Renal cortical epithelial cell (primary cell): ENCODE measurements at places on chromosomes 5 and 9.

- DNase-seq: no peak
These were observed 30.0 kb upstream of the PCSK1 start for GRCh38 chr5:96463091-96463490.

GRCh38 chr5:74196233-74196632 is 444.3 kb downstream of the ENC1 start:
- no peak for DNase-seq

DNA sequence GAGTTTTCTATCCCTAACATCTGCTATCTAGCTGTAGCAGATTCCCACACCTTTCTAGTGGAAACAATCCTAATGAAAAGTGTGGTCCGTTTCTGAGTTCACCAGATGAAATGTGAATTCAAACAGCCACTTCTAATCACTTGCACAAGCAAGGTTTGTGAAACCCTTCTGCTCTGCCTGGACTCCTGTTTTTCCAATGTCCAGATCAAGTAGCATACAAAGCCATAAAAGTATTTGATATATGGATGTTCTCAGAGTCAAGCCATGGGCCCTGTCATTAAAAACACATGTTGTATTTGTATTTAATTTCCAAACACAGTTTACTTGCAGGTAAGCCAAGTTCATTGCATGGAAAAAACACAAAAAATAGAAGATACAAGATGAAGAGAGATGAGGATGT is 570.4 kb downstream of the NR2F1-AS1 start:
- DNase-seq: no peak

- DNase-seq: no peak
These were observed 11.1 kb downstream of the PWWP2A start for GRCh38 chr5:160108124-160108523.

DNA sequence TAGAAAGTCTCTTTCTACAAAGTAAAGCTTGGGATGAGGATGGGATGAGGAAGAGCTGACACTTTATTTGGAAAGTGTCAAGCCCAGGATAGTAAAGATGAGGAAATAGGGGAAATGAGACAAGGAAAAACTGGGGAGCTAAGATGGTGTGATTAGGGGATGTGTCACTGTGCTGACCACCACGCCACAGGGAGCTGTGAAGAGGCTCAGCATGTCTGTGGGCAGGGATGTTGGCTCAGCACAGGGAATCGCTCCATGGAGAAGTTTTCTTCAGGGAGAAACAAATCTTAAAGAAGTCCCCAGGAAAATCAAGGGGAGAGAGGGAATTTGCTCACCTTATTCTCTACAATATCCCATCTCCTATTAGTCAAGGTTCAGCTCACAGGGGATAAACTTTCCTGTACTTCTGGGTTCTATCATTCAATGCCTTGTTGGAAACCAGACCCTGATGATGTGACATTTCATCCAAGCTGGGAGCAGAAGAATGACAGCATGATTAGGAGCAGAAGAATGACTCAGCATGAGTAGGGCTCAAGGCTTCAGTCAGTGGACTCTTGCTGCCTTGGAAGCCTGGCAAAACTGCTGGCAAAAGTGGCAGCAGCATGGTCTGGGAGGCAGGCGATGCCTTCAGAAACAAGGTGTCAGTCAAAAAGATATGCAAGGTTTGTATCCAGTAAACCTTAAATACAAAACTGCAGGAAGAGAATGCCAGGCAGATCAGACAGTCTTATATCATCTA is 4.9 kb downstream of the HSPB3 start:
- no peak for DNase-seq

DNA sequence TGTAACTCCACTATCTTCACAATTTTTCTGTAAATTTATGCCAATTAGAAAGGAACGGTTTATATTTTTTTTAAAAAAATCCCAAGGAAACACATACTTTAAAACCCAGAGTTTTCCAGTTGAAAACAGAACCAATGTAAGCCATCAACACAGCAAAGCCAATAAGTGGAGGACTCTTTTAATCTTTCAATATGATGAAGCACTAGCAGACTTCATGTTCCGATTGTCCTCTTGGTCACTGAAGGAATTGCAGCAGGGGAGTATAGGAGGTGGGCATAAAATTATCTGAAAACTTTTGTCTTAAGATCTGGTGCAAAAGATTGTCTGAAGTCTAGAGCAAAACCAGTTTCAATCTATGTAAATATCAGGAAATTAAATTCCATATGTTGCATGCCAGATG is 102.1 kb upstream of the PAPPA start:
- no peak for DNase-seq

DNA sequence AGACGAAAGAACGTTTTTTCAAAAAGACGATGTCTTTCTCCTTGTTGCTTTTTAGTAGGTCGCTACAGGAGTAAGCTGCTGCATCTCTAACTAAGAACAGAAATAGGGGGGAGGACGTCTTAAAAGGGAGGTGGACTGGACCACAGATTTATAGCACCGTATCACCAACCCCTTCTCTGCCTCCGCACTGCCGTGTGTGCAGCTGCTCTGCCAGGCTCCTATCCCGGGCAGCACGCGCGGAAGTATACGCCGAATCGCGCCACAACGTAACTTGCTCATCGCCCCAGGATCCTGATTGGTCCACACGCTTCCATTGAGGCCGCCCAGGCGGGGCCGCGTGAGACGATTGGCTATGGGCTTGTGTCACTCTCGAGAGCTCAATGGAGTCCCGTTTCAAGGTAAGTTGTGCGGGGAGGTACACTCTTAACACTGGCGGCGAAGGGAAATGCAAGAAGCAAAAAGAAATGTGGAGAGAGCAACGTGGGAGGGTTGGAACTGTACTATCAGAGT is at the start of gene ELAVL2:
Gene ELAVL2 (minus strand): TSS at position 121 of the 510 bp plus-strand sequence. CDS start 64,006 bp downstream, outside the sequence.
- DNase-seq: peak; percentile 79

DNA sequence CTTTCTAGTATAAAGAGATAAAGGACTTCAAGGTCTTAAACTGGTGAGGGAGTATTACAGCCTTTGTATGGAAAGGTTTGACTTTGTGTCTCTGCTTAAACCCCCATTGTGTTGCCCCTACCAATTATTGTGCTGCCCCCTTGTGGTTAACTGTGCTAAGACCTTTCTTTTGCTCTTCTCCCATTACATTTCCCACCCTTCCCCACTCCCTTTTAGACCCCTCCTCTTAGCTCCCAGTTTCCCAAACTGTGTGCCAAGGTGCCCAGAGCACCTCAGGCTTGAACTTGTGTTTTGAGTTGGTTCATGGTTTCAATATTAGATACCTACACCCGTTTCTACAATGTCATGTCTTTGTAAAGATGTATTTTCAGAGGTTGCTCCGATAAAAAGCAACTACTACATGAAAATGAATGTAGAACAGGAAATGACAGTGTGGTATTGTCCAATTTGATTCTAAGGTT is 2.9 kb downstream of the JAK2 start:
- DNase-seq: peak; percentile 59

DNA sequence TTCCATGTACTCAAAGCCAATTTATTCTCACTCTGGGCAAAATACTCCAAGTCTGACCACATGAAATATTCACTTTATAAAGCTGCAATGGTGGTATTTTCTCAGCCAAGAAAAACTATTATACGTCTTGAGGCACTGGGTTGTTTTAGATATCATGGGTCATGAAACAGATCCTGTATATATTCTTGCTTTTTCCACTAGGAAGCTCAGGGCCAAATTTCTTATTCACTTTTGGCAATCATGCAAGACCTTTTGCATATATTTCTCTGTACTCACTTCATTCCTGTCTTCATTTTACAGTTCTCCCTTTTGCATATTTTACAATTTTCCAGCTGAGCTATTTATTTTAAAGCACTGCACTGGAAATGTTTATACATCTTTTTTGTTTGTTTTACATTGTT is 49.8 kb downstream of the GABBR2 start:
- peak; percentile 4 for DNase-seq

DNA sequence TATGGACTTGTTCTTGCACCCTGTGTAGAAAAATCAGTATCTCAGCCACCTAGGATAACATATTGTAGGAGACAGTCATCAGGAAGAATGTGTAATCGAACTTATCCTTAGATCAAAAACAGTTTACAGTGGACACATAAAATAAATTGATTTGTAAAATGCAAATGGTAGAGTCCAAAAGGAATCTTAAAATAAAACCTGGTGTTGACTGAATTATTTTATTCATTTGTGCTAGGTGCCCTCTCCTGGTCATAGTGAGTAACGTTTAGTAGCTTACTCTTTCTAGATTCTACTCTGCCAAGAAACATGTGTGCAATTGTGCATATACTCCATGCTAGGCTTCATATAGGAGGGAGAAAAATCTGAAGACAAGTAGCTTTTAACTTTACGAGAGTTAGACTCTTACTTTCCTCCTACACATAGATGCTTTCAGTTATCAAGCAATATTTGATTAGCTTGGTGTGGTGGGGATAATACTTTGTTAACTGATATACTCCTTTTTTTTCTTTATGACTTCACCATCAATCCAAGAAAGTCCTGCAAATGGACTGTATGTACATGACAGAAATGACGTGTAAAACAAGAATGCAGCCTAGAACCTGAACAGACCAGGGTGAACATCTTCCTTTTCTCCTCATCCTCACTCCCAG is 23.7 kb upstream of the LOX start:
- DNase-seq: peak; percentile 75

GRCh38 chr5:101515721-101516120 is 612.6 kb upstream of the ST8SIA4 start:
- no peak for DNase-seq

- DNase-seq: no peak
These were observed 24.2 kb downstream of the LRRTM2 start for GRCh38 chr5:138850865-138851435.

GRCh38 chr5:172725273-172725672 is 45.7 kb downstream of the DUSP1 start:
- no peak for DNase-seq

- no peak for DNase-seq
These were observed 77.4 kb downstream of the CFAP77 start for GRCh38 chr9:132487351-132487791.

DNA sequence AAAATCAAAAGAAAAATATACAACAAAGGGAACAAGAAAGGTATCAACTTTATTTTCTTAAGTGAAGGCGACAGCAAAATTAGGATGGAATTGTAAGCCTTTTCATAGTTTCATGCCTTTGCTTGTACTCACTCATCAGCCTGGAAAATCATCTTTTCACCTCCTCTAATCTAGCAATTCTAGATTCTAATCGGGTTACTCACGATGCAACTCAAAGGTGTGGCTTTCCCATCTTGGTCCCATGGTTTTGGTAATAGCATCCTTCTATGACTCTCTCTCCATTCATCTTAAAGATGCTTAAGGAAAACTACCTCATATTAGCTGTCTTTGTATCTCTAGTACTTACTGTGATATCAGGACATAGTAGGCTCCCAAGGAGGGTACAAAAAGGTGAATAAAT is 30.5 kb downstream of the DNAH5 start:
- no peak for DNase-seq

- DNase-seq: peak; percentile 87
These were observed 5.3 kb upstream of the TJP2 start for GRCh38 chr9:69168709-69169217.

DNA sequence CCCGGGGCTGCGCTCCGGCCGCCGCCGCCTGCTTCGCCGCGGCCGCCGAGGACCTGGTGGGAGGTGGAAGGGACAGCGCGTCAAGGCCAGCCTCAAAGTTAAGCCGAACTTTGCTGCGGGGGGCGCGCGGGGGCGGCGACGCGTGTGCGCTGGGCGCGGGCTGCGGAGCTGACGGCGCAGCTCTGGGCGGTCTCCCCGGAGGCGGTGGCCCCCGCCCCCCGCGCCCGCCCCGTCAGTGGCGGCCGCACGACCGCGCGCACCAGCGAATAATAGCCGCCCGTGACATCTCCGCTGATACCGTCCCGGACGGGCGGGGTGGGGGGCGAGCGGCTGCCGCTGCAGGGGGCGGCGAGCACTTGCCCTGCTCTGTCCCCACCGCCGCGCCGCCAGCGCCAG is 579 bp upstream of the FAM78A start:
- DNase-seq: no peak
